ENCODE measurements at places on chromosomes 7 and 10. TPM values are rescaled to one million over a fixed set of nuclear protein-coding genes. Genes with fewer than 3 reads are reported as not detected.

HMX3 gene
- total RNA-seq: not detected

OR2A42 gene
- total RNA-seq: under 0.01 TPM

TLX1 gene
- 0.60 TPM for total RNA-seq

SPDYE6 gene
- not detected for total RNA-seq

BBS9 gene
- 12.8 TPM for total RNA-seq

AOC1 gene
- total RNA-seq: not detected

SPAG6 gene
- not detected for total RNA-seq

OR6V1 gene
- not detected for total RNA-seq

FEZF1 gene
- total RNA-seq: not detected

GATAD1 gene
- 16.0 TPM for total RNA-seq

LIPM gene
- total RNA-seq: not detected
